ENCODE measurements at places on chromosomes 6 and 20.

DNA sequence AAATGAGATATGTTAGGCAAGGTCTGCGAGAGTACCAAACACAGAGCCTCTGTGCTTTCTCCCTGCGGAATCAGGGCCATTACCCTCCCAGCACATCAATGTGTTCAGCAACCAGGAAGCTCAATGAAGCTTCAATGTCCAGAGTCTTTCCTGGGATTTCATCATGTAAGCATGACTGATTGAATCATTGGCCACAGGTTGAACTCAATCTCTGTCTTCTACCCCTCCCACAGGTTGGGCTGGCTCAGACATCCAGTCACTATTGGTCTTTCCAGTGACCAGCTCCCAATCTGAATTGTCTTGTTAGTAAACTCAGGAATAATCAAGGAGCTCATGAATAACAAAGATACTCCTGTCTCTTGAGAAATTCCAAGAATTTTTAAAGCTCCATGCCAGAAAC lies 2.7 kb upstream of the DTD1 start:
- no peak for DNase-seq

DNA sequence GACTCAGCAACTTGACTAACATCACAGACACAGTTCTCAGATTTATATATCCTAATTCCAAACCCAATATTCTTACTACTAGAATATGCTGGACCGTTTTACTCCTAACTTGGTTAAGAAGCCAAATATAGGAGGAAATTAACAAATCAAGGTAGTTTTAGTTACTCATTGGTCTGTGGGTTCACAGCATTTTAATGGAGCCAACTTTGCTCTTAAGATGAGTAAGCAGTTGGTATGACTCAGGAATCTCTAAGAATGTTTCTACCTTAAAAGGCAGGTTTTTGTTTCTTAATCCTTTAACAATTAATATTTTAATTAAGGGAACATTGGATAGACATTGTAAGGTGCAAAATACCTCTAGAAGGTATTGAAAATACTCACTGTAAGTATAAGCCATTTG lies 31.6 kb downstream of the OPRM1 start:
- DNase-seq = no peak

DNA sequence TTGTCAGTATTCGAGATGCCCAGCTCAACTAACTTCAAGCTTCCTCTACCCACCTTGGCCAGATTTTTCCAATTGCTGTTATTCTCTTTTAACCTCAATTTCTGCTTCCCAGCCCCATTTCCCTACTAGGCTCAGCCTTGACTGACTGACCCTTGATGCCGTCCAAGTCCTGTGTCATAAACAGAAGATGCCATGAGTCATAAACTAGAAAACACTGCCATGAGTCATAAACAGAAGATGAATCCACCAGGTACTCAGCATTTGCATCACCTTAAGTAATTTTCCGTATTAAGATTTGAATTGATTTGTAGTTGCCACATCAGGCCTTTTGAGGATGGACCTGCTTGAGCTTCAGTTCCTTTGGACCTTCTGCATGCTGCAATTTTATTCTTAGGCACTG lies 123.8 kb downstream of the FAM83B start:
- no peak for DNase-seq

DNA sequence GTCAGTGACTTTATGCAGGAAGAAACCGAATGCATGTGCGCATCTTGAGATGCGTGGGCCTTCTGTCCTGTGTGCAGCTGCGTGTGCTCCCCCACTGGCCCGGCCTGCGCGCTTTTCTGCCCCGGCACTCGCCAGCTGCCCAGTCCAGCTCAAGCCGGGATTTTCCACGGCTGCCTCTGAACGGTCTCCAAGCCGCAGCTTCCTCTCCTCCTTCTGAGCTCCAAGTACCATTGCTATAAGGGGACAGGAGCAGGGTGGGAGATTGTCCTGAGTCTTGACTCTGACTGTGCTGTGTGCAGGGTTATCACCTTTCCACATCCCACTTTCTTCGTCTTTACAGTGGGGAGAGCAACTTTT lies 302.8 kb downstream of the THBS2 start:
- DNase-seq = no peak

DNA sequence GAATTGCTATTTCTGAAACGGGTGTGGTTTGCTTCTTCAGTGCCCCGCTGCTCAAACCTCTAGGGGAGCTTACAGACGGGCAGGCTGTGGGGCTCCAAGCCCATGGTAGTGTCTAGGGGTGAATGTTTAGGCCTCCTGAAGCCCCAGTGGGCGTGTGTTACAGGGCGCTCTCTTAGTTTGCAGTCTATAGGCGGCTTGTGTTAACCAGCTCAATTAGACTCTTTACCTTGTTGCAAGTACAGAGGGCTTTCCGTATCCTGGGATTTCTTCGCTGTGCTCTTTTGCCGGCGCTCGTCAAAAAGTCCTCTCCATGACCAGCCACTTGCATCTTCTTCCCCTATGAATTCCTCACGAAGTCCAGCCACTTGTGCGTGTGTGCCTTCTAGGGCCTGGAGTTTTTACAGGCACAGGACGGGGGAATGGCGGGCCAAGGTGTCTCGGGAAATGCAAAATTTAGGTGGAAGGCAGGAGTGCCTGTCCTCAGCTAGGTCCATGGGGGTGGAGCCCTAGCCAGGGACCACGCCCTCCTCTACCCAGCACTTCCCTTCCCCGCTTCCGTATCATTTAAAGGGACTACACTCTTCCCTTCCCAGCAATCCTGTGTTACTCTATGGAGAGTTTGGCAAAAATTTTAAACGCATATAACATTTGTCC lies 94.5 kb downstream of the HTR1B start:
- no peak for DNase-seq

DNA sequence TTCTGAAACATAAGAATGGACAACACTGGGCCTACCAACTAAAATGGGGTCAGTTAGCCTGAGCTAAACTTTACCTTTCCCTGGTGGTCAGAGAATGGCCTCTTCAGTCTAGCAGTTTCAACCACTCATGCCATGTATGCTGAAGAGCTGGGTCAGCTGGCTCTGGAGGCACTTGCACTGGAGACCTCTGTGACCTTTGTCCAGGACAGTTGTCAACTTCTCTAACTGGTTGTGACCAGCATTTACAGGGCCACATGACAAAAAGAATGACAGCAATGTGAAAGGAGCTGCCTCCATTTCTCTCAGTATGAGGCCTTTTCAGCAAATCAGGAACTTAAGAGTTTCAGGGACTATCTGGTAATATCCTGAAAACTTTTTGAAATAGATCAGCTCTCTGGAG lies 59.9 kb upstream of the TMEM30A start:
- no peak for DNase-seq

GRCh38 chr6:150048099-150048498 lies 20.8 kb downstream of the ULBP3 start:
- no peak for DNase-seq

DNA sequence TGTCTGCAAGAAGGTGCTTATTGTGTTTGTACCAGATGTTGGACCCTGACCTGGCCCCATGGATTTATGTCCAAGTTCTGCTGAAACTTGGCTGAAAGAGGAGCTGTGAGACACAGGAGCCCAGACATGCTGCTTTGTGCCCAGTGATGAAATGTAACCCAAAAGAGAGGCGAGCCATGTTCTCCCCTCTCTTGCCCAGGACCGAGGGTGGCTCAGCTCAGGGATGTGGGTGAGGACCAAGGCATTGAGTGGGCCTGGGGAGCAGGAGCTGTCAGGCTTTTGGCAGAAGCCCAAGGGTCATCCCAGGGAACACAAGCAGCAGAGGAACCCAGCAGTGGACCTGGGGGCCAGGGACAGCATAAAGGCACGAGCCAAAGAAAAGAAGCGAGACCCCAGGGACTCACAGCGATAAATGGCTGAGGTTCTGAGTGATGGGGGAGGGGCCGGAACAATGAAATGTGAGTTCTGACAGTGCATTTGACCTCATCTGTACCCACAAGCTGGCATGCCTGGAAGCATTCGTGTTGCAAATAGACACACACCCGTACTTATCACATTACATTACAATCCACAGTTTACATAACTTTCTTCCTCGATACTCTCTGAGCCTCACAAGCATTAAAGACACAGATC lies 363.4 kb upstream of the JARID2 start:
- no peak for DNase-seq

DNA sequence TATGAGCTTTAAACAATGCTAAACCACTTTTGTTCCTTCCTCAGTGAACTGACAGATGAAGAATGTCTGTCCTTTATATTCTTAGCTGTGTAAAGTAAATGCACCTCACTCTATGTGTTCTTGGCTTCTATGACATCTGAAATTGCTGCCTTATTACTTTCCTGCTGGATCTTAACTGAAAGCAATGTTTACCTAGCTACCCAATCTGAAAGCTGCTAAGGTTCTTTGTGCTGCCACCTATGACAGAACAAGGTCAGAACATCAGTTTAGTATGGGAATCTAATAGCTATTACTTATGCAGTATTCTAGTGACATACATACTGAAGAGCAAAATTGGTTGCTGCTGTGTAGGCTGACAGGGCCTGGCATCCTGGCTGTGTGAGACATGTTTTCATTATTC lies 444.1 kb downstream of the KHDRBS2 start:
- no peak for DNase-seq

- no peak for DNase-seq
Measured at GRCh38 chr6:113927001-113927400, 43.9 kb downstream of the HDAC2 start.

GRCh38 chr6:26056583-26057350 lies 30.5 kb upstream of the HFE start:
- no peak for DNase-seq

GRCh38 chr6:132446855-132447241 lies 45.6 kb upstream of the MOXD1 start:
- DNase-seq = no peak

- DNase-seq = no peak
Measured at GRCh38 chr6:55456016-55456415, 123.0 kb downstream of the HMGCLL1 start.

DNA sequence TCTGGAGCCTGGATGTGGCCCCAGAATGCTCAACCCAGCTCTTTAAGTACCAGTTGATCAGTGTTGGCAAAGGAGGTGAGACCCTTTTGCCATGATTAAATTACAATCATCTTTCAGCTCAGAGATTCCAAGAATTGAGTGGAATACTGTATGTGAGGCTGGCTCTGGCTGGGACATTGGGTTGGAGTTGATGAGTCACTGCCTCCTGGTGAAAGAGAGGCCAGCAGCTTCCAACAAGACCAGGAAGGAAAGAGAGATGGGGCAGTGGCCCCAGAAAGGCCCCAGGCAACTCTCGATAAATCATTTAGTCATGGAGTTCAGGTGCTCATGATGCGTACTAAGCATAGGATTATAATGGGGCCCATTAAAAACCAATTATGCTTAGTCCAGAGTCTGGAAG lies 2.1 kb downstream of the TGM6 start:
- DNase-seq = no peak

GRCh38 chr6:127053032-127053874 lies 65.2 kb upstream of the RSPO3 start:
- no peak for DNase-seq

- DNase-seq = no peak
Measured at GRCh38 chr6:150929416-150929815, 63.9 kb downstream of the MTHFD1L start.

DNA sequence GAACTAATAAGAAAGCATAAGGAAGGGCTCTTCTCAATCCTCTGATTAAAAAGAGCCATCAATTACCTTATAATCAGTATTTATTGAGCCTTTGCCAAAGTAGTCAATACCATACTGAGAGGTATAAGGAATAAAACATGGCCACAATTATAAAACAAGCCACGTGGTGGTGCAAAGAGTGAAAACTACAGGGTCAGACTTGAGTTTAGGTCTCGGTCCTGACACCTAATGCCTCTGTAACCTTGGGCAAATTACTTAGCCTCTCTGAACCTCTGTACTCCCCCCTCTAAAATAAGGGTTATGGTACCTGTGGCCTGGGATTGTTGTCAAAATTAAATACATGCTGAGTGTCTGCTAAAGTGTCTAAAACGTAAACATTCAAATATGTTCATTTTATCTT lies 11.8 kb downstream of the TRIM10 start:
- no peak for DNase-seq

GRCh38 chr6:108565091-108565766 lies 4.5 kb downstream of the FOXO3 start:
- no peak for DNase-seq

- peak; percentile 13 for DNase-seq
Measured at GRCh38 chr6:155530219-155530834, 74.7 kb upstream of the NOX3 start.

- no peak for DNase-seq
Measured at GRCh38 chr6:30283761-30284160, 43.0 kb upstream of the TRIM39 start.

DNA sequence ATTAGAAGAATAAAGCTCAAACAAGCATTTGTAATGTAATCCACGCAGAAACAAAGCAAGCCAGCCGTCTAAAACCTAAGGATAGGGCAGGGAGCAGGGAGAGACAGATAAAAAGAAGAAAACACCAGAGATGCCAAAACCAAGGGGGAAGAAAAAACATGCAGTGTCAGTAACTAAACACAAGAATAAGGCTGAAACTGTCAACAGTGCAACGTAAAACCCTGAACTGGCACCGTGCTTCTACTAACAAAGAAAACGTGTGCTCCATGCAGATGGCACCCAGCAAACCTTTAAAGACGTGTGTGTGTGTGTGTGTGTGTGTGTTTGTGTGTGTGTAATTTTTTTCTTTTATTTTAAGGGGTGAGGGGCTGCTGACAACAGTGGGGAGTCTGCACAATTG lies 88.4 kb upstream of the TAB2 start:
- DNase-seq = no peak

GRCh38 chr6:20826378-20826777 lies 292.1 kb downstream of the CDKAL1 start:
- DNase-seq = no peak

GRCh38 chr6:152745509-152746171 lies 5.0 kb upstream of the VIP start:
- DNase-seq = no peak

DNA sequence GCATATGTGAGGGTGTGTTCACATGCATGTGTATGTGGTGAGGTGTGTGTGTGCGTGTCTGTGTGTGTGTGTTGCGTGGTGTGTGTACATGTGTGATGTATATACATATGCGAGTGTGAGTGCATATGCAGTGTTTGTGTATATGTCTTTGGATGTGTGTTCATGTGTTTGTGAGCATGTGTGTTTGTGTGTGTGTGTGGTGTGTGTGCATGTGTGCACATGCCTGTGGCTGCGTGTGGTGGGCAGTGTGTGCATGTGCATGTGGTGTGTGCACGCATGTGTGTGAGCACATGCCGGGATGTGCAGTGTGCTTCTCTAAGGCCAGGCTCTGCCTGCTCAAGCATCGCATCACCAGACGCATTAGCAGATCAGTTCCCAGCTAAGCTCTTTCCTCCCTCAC lies 5.7 kb downstream of the THBS2 start:
- DNase-seq = no peak

DNA sequence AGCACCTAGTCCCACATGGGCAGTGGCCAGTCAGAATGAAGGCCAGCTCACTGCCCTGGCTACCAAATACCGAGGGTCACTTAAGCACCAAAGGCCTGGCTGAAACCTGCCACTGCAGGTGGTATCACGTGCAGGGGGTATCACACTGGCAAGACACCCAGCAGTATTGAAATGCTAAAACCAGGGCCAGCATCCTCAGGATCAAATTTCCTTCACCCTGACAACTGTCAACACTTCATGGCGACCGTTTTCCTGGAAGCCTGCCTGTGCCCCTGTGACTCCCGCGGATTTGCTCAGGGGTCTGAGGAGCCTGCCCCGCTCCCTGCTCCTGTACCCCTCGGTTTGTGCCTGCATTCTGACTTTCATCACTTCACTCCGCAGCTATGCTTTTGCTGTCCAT lies 151.1 kb downstream of the TTLL2 start:
- DNase-seq = no peak

All from skin of body (tissue), 3 donors.